Effector CD8-positive, alpha-beta T cell (primary cell): ENCODE measurements at places on chromosomes 11 and 22.

- DNase-seq: no peak
Measured at GRCh38 chr22:40939202-40939601, 12.0 kb upstream of the RBX1 start.

DNA sequence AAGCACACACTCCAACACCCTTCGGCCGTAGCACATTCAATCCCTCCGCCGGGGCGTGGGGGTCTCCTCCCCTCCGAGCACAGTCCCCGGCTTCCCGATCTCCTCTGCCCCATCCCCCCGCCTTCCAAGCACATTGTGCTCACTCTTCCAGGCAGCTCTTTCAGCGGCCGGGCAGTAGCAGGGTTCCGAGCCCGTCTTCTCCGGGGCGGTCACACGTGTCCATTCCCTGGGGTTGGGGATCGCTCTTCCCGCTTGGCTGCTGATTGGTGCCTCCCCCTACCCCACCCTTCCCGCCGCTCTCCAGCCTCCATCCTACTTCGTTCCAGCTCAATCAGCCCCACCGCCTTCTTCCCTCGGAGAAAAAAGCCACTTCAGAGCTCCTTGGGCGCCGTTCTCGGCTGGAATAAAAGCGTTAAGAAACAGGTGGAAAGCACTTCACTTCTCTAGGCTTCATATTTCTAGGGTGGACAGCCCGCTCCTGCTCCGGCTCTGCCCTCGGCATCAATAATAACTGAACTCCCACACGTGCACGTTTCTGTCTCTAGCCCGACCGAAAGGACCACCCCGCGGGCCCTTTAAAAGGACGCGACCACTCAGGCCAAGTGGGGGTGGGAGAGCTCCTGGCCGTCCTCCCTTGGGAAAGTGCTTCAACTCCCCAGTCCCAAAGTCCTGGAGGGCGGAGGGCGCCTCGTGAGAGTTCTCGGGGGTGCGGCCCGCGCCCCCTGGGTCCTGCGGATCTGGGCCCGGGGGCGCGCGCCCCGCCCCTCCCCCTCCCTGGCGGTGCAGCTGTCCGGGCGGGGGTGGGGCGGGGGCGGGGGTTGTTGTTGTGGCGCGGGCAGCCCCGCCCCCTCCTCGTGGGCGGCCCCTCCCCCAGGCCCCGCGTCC, 464 bp upstream of the CECR2 start:
- no peak for DNase-seq

GRCh38 chr22:39947220-39948216, 12.7 kb upstream of the TMA7B start:
- DNase-seq: no peak

DNA sequence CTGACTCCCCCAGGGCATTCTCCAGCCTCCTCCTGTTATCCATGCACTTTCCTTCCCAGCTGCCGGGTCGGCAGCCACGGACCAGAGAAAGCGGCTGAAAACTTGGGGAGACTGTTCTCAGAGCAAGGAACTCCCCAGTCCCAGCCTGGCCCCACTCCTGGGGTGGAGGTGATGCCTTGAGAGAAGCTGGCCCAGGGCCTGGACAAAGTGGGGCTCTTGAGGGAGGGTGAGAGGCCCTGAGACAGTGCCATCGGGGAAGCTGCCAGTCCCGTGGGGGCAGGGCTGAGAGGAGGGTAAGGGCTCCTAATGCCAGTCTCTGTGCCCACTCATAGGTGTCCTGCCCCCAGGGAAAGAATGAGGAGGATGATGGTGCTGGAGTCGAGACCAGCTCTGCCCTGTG, 53.8 kb downstream of the FLRT1 start:
- DNase-seq: no peak

- DNase-seq: no peak
Measured at GRCh38 chr22:27851974-27852746, 50.6 kb upstream of the MN1 start.

GRCh38 chr11:111395749-111396148, 16.7 kb upstream of the POU2AF1 start:
- no peak for DNase-seq

DNA sequence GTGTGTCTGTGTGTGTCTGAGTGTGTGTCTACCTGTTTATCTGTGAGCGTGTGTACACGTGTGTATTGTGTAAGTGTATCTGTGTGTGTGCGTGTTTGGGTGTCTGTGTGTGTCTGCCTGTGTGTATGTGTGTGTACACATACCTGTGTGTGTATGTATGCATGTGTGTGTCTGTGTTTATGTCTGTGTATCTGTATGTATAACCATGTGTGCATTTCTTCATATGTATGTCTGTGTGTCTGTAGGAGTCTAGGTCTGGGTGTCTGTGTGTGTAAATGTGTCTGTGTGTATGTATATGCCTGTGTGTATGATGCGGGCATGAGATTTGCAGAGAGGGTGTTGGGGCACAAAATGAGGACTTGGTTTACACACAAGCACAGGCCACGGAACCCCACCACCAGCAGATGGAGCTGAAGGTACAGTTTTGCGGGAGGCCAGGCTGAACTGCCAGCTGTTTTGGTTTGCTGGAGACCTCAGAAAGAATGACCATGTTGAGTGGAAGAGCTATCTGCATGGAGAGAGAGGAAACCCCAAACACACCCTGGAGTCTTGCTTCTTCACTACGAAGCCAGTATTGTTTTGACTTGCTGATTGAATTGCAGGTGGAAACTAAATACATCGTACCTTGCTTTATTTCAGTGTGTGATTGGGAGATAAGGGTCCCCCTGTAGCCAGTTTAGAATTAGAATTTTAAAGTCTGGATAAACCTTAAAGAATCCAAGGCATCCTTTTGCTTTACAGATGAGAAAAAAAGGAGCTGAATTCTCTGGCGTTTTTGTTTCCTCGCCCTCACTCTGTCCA, 497.2 kb downstream of the NTM start:
- DNase-seq: no peak

- no peak for DNase-seq
Measured at GRCh38 chr22:36425977-36426523, 38.3 kb upstream of the MYH9 start.

- no peak for DNase-seq
Measured at GRCh38 chr11:119509969-119510401, 87.0 kb upstream of the THY1 start.

GRCh38 chr11:109936661-109937180, 156.5 kb upstream of the ZC3H12C start:
- no peak for DNase-seq

DNA sequence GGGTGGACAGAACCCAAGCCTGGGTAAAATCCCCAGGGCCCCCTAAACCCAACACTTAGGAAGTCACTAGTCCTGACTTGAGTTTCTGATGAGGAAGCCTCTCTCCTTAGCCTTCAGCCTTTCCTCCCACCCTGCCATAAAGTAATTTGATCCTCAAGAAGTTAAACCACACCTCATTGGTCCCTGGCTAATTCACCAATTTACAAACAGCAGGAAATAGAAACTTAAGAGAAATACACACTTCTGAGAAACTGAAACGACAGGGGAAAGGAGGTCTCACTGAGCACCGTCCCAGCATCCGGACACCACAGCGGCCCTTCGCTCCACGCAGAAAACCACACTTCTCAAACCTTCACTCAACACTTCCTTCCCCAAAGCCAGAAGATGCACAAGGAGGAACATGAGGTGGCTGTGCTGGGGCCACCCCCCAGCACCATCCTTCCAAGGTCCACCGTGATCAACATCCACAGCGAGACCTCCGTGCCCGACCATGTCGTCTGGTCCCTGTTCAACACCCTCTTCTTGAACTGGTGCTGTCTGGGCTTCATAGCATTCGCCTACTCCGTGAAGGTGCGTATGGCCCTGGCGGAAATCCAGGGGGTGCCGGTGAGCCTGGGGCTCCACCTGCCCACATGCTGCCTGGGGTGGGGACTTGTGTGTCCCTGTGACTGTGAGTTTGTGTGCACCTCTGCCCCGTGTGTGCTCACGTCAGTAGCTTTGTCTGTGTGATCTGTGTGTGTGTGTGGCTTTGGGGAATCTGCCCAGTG, at the start of gene IFITM1:
IFITM1 (plus strand) TSS at position 254 of the 767 bp plus-strand sequence; CDS start at position 385, 131 bp downstream.
- DNase-seq: peak; percentile 31

DNA sequence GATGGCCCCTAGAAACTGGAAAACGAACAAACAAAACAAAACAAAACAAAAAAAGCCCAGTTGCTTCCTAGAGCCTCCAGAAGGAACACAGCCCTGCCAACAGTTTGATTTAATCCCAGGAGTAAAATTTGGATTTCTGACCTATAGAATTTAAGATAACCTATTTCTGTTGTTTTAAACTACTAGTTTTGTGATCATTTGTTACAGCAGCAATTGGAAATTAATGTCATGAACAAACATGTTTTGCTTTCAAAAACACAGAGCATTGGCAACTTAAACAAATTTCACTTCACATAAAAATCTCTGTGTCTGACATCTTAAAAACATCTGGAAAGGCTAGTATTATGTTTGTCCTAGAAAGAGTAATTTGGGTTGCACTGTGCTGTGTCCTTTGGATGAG, 437.3 kb downstream of the METTL15 start:
- DNase-seq: no peak

DNA sequence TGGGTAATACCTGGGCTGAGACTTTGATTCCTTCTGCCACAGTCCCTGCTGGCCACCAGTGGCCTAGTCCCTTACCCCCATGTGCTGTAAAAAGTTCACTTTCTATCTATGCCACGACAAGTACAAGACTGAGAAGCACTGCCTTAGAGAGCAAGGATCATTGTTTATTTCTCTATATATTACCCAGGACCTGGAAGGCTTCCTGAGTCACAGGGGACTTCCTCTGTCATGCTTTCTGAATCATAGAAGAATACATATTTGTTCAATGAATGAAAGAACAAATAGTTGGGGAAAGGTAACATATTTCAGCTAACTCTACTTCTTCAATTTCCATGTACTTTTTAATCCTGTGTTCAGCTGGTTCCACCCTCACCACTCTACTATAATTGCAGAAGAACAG, 5.5 kb upstream of the SYT9 start:
- DNase-seq: no peak

DNA sequence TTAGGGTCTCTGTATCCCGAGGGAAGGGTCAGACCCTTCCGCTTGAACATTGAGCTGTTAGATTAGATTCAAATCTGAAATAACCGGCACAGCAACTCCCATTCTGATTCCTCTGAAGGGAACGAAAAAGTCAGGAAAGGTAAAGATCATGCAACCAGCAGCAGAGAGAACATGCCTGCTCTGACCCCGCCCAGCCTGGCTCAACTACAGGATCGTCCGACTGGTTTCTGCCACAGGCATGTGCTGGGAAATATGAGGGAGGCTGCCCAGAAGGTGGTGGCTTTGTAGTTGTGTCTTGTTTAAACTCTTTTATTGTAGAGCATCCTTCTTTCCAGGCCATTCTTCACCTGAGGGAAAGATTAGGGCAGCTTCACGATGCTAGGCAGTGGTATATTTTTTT, 5.0 kb upstream of the MTNR1B start:
- DNase-seq: no peak

GRCh38 chr11:75365711-75366181, 14.3 kb upstream of the ARRB1 start:
- no peak for DNase-seq
